Small intestine (tissue), 16 donors: ENCODE measurements at places on chromosomes 11 and 22.

- no peak for DNase-seq
Observed at GRCh38 chr11:31986201-31986889, 104.5 kb upstream of the RCN1 start.

DNA sequence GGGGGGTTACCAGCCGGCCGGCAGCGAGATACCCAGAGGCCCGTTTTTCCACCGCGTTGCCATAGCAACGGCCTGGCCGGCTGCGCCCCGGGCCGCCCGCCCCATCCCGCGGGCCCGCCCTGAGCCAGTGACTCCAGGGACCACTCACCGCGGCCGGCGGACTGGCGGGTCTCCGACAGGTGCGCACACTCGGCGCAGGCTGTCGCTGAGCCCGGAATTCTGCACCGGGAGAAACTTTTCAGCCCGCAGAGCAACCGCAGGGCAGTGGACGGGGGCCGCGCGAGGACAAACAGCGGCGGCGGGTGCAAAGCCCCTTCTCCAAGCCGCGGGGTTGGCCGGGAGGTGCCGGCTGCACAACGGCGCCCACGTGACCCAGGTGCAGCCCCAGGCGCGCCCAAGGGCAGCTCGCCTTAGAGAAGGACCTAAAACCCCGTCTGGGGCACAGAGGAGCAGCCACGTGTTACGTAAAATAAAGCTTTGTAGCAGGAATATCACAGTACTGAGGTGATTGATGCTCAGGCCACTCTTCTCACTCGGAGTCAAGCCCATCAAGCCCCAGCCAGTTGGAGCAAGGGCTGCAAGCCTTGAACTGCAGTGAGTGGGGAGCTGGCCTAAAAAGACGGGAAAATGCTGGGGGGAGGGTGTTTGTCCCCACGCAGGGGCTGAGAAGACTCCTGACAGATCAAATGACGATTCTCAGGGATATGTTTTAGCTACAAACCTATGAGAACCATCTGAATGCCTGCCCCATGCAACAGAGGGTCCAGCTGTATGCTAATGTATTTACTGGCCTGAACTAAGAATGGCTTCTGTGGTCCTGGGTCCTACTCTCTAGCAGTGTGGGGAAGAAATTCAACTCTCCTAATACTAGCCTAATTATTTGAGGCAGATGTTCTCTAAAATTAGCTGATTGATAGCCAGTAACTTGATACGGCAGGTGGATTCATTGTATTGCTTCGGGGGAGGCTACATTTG, at the start of gene STK33:
TSS of gene STK33 (minus strand) at position 294 of the 975 bp plus-strand sequence. CDS start 119,323 bp downstream, outside the sequence.
- DNase-seq, result peak; percentile 77

- no peak for DNase-seq
Observed at GRCh38 chr11:135009125-135009524, 597.1 kb upstream of the B3GAT1 start.

GRCh38 chr11:85889676-85890579, 34.7 kb downstream of the CCDC83 start:
- peak; percentile 27 for DNase-seq

DNA sequence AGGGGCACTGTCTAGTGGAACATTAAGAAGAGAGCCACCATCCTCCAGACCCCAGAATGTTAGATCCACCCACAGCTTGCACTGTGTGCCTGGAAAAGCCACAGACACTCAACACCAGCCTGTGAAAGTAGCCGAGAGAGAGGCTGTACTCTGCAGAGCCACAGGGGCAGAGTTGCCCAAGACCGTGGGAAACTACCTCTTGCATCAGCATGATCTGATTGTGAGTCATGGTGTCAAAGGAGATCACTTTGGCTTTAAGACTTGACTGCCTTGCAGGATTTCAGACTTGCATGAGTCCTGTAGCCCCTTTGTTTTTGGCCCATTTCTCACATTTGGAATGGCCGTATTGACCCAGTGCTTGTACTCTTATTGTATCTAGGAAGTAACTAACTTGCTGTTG, 115.9 kb upstream of the CCDC179 start:
- DNase-seq, result peak; percentile 3

DNA sequence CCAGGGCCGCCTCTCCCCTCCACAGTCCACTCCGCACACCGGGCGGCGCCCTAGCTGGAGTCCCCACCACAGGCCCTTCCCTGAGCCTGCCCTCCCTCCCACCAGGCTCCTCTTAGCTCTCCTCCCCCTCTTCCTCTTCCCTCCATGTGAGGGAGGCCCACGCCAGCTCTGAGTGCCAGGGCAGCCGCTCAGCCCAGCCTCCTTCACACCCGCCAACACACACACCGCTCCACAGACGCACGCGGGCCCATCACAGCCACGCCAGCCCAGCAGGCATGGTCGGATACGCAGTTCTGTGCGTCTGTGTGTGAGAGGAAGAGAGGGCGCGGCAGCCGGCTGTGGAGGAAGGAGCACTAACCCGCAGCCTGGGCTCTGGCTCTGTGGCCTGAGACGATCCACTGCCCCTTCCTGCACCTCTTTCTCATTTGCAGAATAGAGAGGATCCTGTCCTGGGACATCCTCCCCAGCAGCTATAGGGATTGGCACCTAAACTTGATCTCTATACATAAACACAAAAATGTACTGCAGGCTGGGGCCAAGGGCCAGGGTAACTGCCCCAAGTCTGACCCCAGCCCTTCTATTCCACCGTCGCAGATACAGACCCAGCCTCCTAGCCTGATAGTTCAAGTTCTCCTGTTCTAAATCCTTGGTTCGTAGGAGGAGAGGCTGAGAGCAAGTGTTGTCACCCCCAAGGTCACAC, 3.5 kb downstream of the CHRM4 start:
- peak; percentile 33 for DNase-seq

GRCh38 chr11:121099885-121100284, 1.2 kb upstream of the TECTA start:
- DNase-seq, result no peak
